ENCODE measurements at places on chromosomes 4 and X. TPM values are rescaled to one million over a fixed set of nuclear protein-coding genes. Genes with fewer than 3 reads are reported as not detected.

GRCh38 chr4:41969671-41970070 is 11.9 kb upstream of the DCAF4L1 start:
- no peak for DNase-seq

DNA sequence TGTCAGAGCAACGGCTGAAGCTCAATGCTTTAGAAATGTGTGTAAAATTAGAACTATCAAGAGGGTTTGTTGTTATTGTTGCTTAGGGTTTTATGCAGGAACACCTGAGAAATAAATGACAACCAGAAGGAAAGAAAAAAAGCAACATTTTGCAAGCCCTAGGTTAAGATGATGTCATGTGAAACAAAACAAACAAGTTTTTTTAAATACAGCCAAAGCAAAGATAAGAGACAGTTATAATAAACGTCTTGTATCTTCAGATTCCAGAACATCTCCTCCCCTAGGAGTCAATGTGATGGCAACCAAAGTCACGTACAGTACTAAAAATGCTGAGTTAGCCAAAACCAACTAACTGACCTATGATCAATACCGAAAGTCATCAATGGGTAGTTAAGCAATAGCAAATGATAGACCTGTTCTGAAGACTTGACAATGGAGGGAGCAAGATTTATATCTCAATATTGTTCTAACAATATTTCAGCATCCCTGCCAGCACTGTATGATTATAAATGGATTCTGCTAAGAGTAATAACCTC is 55.3 kb upstream of the NOCT start:
- no peak for DNase-seq

DNA sequence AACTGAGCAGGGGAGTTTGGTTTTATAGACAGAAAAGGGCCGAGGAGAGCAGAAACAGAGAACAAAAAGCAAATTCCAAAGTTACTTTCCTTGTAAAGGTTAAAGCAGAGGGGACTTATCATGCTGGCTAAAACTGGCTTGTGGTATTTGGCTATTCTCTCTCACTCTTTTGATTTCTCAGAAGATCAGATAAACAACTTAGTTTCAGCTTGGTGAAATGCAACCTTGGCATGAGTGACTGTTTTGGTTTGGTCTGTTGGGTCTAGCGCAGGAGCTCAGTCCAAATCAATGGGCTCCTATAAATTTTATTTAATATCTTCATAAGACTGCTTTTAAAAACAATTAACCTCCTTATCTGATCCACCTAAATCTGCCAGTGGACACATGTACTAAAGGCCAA is 47.3 kb upstream of the KIAA1210 start:
- no peak for DNase-seq

GRCh38 chrX:74911494-74911893 is 13.8 kb downstream of the NEXMIF start:
- no peak for DNase-seq

GRCh38 chrX:150234126-150234525 is 129.0 kb upstream of the MAMLD1 start:
- DNase-seq, result no peak

DNA sequence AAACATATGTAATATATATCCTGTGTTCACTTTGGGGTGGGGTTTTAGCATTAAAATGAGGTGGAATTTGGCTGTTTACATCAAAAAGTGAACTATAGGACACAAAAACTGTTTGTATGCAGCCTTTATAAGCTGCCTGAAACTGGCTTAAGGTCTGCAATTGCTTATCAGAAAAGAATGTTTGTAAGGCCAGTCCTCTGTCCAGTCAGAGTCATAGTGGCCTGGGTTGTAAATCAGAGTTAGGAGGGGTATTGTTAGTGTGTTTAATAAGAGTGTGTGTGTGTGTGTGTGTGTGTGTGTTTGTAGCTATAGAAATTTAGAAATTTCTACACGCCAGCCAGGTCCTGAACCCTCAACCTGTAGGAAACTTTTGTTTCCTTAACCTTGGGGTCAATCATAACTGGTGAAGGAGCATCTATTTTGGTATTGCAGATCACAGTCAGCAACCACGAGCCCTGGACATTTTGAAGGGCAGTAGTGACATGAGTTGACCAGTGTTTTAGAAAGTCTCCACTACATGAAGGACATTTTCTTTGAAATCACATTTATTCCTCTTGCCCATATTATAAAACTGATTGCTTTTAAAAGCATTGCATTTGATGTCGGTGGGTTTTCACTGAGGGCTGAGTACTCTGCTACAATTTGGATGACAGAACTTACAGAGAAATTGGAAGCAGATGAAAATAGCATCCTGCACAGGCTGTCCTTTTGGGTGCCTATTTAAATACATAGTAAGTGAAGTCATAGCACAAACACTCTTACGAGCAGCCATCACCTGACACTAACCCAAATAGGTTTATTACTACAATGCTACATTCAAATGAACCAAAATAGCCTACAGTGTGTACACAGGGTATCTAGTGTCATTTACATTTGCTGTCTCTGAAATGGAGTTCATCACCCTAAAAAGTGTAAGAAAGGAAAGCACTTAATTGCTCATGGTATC is 11.2 kb upstream of the TMEM154 start:
- no peak for DNase-seq

DNA sequence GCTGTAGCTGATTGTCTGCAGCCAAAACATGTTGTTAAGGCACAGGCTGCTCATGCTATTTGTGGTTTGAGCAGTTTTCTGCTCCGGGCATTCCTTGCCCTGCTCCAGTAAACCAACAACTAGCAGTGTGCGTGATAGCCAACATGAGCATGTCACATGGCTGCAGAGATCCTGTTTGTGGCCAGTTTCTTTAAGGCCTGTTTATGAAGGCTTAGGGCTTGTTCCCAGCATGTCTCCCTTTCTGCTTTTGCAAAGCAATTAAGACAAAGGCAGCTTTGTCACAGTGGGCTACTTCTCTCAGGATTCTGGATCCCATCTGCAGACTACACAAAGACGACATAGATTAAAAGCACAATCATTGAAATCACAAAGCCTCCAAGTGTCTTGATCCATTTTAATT is 160.5 kb downstream of the ZNF518B start:
- no peak for DNase-seq

GRCh38 chrX:136291824-136292223 is 8.9 kb upstream of the ADGRG4 start:
- DNase-seq, result no peak

Gene MPP1
- total RNA-seq, result 72.6 TPM

Gene ADAMTS3
- not detected for total RNA-seq

Gene KIF4A
- total RNA-seq, result 41.3 TPM

Gene OTUD6A
- total RNA-seq, result not detected

Gene BCAP31
- total RNA-seq, result 155 TPM
